ENCODE measurements at places on chromosomes 7 and 10. TPM values are rescaled to one million over a fixed set of nuclear protein-coding genes. Genes with fewer than 3 reads are reported as not detected.
A peak's percentile ranks its signal among the peaks of the same experiment; 100 is the strongest.

INTS15 gene
- 21.1 TPM for total RNA-seq

DNA sequence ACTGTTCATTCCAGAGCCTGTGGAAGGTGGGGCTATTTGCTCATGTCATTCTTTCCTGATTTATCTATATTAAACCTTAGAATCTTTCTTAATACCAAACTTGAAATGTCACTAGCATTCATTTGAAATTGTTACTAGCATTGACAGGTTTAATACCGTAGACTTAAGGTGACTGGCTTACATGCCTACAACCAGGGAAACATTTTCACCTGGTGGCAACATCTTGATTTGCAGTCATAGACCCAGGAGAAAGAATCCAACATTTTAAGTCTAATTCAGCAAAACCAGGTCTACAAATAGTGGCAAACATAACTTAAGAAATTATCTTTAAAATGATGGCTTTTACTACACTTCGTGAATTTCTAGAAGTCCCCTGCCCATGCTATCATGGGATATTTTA is 353.7 kb downstream of the HTR7 start:
- DNase-seq = no peak

DNA sequence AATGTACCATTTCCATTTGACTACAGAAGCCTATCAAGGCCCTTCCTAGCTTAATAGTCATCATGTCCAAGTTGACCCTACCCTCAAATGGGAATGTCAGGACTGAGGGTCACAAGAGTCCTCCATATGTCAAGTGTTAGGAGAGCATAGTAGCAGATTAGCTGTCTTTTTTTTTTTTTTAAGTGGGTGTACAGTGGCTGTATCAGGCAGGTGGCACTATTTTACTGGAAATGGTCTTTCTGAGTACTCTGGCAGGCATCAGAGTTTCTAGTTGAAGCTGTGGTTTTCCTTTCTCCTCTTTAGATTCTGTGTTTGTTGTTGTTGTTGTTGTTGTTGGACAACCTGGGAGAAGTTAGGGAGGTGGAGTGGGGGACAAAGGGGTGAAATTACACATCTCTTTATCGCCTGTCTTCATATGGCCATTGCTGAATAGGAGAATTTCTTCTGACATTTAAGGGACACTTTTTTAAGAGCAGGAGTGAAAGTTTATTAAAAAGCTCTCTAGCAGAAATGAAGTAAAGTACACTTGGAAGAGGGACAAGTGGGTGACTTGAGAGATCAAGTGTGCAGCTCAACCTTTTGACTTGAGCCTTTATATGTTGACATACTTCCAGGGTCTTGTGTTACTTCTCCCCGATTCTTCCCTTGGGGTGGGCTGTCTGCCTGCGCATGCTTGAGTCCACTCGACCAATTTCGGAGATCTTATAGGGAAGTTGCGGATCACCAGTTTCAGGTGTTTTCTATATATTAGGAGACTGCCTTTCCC is 104.1 kb upstream of the FOXP2 start:
- no peak for DNase-seq

DNA sequence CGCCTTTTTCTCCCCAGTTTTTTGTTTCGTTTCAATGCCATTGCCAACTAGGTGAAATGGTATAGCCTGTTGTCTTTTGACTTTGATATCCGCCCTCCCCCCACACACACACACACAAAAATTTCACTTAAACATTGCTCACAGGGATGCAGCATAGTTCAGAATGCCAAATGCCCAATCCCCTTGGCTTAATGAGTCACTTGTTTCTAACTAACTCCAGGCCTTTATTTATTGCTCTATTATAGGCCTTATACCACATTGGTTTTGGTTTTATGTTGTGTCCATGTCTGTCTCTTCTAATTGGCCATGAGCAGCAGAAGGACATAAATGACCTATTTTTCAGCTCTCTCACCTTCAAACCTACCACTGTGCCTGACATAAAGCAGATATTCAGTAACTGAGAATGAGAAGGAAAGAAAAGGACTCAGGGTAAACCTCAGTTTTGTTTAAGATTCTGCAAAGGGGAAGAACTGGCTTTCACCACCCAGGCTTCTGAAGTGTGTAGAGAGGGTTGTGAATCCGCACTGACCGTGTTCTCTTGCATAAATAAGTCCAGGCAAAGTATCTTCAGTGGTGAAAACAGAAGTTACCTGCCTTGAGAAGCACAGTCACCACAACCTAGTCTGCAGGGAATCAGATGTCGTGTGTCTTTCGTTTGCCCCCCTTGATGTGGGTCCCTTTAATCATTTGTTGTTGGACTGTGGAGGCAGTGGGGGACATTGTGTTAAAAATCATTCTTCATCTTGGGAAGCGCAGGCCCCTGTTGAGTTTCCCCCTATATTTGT is 139.8 kb downstream of the CELF2 start:
- no peak for DNase-seq

DNA sequence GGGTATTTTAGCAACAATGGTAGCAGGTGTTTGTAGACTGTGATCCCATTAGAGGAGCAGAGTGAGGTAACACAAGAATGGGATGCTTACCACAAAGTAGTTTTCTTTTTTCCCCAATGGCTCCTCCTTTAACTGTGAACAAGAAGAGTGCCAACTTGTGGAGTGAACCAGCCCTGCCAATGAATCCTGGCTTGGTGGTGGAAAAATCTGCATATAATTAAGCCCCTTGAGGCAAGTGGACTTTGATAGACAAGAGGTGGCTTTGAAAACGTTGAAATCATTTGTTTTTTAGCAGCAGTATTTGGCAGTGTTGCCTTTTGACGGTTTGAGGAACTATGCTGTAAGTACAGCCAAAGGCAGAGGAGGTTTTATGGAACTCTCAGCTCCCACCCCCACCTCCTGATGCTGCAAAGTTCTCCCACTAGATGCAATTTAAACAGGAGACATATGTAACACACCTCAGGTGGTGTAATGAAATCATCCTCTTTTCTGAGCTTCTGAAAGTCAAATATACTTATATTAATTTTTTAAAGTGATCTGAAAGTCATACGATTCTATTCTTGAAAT is 295.6 kb downstream of the DPP6 start:
- DNase-seq = no peak

ALKBH4 gene
- total RNA-seq = 26.4 TPM

OLAH gene
- total RNA-seq = 2.1 TPM

TRPV6 gene
- not detected for total RNA-seq

ARMS2 gene
- total RNA-seq = not detected

GRCh38 chr7:76364198-76364584 is 5.4 kb upstream of the YWHAG start:
- no peak for DNase-seq

PPP1R3A gene
- total RNA-seq = not detected

GRCh38 chr7:8152489-8153192 is 109.3 kb downstream of the ICA1 start:
- no peak for DNase-seq

DNA sequence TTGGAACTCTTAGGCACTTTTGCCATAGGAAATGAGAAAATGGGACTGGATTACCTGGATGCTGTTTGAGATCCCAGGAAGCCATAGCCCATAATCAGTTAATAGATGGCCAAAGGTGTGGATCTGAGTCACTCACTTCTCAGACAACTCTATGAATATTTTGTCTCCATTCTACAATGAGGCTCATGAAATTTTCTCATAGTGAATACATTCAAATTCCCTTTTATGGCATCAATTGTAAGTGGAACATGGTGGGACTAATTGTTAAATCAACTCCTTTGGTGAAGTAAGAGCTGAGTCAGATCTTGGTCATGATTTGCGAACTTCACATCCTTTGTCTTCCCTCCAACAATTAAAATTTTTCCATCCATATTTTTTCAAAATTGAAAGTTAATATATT is 222.1 kb downstream of the ARL4A start:
- DNase-seq = no peak

DNA sequence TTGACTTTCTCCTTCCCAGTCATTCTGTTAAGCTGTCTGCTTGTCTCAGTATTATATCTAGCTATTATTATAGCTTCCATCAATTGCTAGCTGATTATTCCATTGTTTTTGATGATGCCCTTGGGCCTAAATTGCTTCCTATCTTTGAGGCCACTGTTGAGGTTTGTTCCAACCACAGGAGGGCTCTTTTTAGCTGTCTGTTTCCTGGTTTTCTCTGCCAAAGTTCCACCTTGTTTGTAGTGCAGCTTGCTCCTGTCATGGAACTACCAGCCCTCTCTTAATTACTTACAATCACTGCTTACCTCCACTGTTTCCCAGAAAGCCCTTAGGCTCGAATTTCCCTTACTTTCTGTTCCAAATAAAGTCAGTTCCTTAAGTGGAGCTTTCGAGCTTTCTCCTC is 118.7 kb upstream of the SEC61G start:
- no peak for DNase-seq

- no peak for DNase-seq
These were observed 47.4 kb upstream of the CHST3 start for GRCh38 chr10:71916827-71917226.

GRCh38 chr7:45104844-45105587 is 6.5 kb downstream of the TBRG4 start:
- DNase-seq = no peak

MKRN1 gene
- total RNA-seq = 46.6 TPM

DNA sequence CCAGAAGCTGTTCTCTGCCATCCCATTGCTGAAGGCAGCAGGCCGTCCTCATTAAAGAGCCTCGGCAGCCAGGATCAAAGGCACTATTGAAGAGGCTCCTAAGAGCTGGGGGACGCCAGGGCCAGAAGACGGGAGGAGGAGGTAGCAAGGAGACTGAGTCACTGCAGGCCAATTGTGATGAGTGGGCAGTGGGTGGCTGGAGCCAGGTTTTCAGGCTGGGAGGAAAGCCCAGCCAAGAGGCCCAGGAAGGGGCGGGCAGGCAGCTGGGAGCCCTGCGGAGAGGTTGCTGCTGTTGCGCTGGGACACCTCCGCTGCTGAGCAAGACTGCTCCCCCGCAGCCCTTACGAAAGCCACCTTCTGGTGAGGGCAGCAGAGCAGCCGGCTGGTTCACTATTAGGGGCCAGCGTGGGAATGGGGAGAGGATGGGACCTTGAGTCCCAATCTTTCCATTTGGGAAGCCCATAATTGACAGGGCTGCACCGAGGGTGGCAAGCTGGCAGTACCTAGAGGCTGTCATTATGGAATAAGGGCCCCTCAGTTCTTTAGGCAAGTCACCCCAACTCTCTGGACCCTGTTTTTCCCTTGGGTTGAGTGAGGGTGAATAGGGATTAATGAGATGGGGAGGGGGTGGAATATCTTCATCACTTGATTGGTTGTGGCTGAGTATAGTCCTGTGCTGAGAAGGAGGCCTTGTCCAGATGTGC is 48.4 kb downstream of the UNC5B start:
- peak; percentile 11 for DNase-seq

ITPRID1 gene
- total RNA-seq = not detected

DNA sequence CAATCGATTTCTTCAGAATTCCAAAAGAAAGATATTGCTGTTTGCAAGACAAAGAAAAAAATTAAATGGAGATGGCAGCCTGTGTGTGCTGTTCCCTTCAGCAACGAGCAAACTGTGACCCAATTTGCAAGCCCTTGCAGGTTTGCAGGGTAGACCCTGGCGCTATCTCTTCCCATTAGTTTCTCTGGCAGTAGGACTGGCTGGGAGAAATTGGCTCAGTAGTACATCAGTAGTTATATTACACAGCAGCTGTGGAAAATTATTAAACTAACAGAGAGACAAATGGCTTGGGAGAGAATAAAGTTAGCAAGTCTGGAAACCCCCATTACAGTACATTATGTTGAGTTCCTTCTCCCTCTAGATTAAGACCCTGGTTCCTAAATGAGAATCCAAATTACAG is 116.4 kb upstream of the ITGB1 start:
- DNase-seq = no peak

CROT gene
- 13.4 TPM for total RNA-seq

PRSS37 gene
- total RNA-seq = not detected

Measured in SJSA1 (cell line).